ENCODE measurements at places on chromosomes 7 and 10. TPM values are rescaled to one million over a fixed set of nuclear protein-coding genes. Genes with fewer than 3 reads are reported as not detected.

FAM25C gene
- total RNA-seq: not detected

DNA sequence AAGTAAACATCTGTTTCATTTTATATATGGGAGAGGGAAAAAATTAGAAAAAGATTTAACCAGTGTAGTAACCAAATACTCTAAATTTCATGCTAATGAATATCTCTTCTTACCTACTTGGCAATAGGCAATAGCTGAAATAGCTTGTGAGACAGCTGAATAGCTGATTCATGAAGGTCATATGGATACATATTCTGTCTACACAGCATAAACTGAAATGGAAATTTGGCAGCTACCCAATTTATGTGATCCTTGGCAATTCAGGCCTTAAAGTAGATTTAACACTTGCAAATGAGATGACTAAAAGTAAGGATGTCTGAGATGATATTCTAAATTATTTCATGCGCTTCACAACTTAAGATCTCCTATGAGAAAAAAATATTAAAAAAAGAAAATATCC, 261.2 kb upstream of the SEMA3A start:
- H3K36me3 ChIP-seq: no peaks in the 10 kb centered on the region
- no peak for DNase-seq
- H3K27me3 ChIP-seq: no peaks in the 10 kb centered on the region
- no peak overlapping the region for H3K27ac ChIP-seq

- peaks cover 4% of the 10 kb centered on the region for H3K4me1 ChIP-seq
- no peak overlapping the region for H3K4me3 ChIP-seq
- H3K36me3 ChIP-seq: no peaks in the 10 kb centered on the region
- H3K27me3 ChIP-seq: peaks cover 26% of the 10 kb centered on the region
Observed at GRCh38 chr10:4822208-4822607, 3.8 kb upstream of the AKR1E2 start.

- peaks cover 43% of the 10 kb centered on the region for H3K4me1 ChIP-seq
- H3K4me3 ChIP-seq: no peak overlapping the region
- H3K27me3 ChIP-seq: no peaks in the 10 kb centered on the region
- no peaks in the 10 kb centered on the region for H3K36me3 ChIP-seq
- DNase-seq: no peak
- H3K27ac ChIP-seq: no peak overlapping the region
Observed at GRCh38 chr10:119281581-119282071, 74.3 kb downstream of the GRK5 start.

BLOC1S2 gene
- 48.6 TPM for total RNA-seq

GRCh38 chr7:20438694-20439376, 108.1 kb downstream of the ITGB8 start:
- no peak for DNase-seq
- H3K27ac ChIP-seq: no peak overlapping the region
- no peaks in the 10 kb centered on the region for H3K36me3 ChIP-seq
- no peaks in the 10 kb centered on the region for H3K4me1 ChIP-seq

ACTL6B gene
- total RNA-seq: not detected

ZNF398 gene
- 8.7 TPM for total RNA-seq

DNA sequence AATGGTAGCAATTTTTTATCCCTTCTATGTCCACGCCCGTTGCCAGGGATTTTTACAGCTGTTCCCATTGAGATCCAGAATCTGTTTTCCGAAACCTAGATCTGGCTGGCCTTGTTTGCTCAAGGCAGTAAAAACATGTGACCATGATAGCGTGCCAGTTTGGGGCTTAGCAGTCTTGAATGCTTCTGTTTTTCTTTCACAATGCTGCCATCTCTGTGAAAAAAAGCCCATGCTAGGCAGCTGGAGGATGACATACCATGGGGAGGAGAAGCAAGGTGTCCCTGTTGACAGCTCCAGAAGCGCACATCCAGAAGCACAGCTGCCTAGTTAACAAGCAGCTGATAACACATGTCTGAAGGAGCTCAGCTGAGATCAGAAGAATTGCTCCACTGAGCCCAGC, 2.2 kb upstream of the ZNF92 start:
- no peak overlapping the region for H3K4me3 ChIP-seq
- peaks cover 5% of the 10 kb centered on the region for H3K36me3 ChIP-seq
- no peaks in the 10 kb centered on the region for H3K27me3 ChIP-seq
- peaks cover 12% of the 10 kb centered on the region for H3K4me1 ChIP-seq

- DNase-seq: no peak
- no peaks in the 10 kb centered on the region for H3K36me3 ChIP-seq
- H3K4me3 ChIP-seq: no peak overlapping the region
- no peaks in the 10 kb centered on the region for H3K4me1 ChIP-seq
- no peak overlapping the region for H3K27ac ChIP-seq
Observed at GRCh38 chr10:121406823-121407545, 191.3 kb downstream of the FGFR2 start.

SEC61G gene
- total RNA-seq: 172 TPM

BHLHA15 gene
- total RNA-seq: 0.94 TPM

OR2F2 gene
- not detected for total RNA-seq

DNA sequence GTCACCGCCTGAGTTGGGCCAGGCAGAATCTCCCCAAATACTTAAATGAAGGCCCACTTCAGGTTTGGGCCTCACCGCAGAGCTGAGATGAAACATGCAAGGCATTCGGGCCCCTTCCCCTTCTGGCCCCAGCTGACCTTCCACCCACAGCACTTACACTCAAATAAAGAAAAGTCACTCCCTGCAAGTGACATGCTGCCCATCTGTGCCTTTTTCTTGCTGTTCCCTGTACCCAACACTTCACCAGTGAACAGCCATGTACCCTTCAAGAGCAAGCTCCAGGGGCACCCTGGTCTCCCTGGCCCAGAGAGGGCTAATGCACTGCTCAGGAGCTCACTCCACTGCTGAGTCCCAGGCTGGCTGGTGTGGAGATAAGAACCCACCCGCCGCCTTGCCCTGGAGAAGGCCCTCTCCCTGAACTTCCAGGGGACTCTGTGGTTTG, 40.7 kb downstream of the ZCCHC24 start:
- no peaks in the 10 kb centered on the region for H3K27me3 ChIP-seq
- H3K4me3 ChIP-seq: no peak overlapping the region
- H3K36me3 ChIP-seq: no peaks in the 10 kb centered on the region
- H3K27ac ChIP-seq: no peak overlapping the region
- H3K4me1 ChIP-seq: no peaks in the 10 kb centered on the region
- no peak for DNase-seq

DNA sequence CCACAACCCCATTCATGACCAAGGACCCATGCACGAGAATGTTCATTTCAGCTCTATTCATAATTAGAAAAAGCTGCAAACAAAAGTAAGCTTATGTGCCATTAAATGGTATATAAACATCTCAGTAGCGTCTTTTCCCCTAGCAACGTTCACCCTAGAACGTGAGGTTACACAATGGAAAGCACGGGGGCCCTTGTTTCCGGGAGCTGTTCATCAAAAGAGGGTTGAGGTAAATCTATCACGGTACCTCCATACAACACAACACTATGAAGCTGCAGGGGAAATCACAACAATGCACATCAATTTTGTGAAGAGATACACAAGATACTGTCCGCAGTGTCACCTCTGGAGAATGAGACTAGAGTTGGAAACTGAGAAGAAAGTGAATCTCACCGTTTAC, 80.9 kb upstream of the DDC start:
- H3K4me1 ChIP-seq: no peaks in the 10 kb centered on the region
- H3K36me3 ChIP-seq: no peaks in the 10 kb centered on the region
- no peaks in the 10 kb centered on the region for H3K27me3 ChIP-seq
- H3K27ac ChIP-seq: no peak overlapping the region
- H3K4me3 ChIP-seq: no peak overlapping the region
- no peak for DNase-seq

DKK1 gene
- total RNA-seq: not detected

C7orf33 gene
- not detected for total RNA-seq

- H3K36me3 ChIP-seq: no peaks in the 10 kb centered on the region
- peaks cover 7% of the 10 kb centered on the region for H3K4me1 ChIP-seq
- H3K27ac ChIP-seq: no peak overlapping the region
- peaks cover 11% of the 10 kb centered on the region for H3K27me3 ChIP-seq
Observed at GRCh38 chr7:148264933-148265557, 325.5 kb upstream of the C7orf33 start.

ADAMTS14 gene
- total RNA-seq: 0.25 TPM

- H3K27ac ChIP-seq: no peak overlapping the region
- H3K4me3 ChIP-seq: no peak overlapping the region
- H3K36me3 ChIP-seq: peaks cover 51% of the 10 kb centered on the region
Observed at GRCh38 chr10:129495256-129495655, 28.2 kb downstream of the MGMT start.

DNA sequence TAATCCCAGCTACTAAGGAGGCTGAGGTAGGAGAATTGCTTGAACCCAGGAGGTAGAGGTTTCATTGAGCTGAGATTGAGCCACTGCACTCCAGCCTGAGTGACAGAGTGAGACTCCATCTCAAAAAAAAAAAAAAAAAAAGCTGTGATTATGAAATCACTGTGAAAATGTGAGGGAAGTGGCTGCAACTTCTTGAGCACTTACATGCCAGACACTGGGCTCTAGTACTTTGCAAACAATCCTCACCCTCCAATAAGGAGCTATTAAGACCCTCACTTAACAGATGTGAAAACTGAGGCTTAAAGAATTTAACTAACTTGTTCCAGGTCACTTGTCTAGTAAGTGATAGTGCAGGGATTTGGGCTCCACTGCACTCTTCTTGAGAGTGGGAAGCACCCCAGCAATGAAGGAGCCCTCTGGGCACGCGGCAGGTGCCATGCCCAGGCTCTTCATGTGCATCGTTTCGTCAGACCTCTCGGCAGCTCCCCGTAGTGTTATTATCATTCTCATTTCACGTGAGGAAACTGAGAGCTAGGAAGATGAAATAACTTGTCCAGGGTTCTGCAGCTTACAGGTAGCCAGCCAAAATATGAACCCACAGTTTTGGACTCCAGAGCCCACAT, 19.0 kb downstream of the MSRB2 start:
- H3K36me3 ChIP-seq: peaks cover 5% of the 10 kb centered on the region
- H3K4me3 ChIP-seq: no peak overlapping the region
- H3K27ac ChIP-seq: no peak overlapping the region
- no peak for DNase-seq
- H3K27me3 ChIP-seq: no peaks in the 10 kb centered on the region

DNA sequence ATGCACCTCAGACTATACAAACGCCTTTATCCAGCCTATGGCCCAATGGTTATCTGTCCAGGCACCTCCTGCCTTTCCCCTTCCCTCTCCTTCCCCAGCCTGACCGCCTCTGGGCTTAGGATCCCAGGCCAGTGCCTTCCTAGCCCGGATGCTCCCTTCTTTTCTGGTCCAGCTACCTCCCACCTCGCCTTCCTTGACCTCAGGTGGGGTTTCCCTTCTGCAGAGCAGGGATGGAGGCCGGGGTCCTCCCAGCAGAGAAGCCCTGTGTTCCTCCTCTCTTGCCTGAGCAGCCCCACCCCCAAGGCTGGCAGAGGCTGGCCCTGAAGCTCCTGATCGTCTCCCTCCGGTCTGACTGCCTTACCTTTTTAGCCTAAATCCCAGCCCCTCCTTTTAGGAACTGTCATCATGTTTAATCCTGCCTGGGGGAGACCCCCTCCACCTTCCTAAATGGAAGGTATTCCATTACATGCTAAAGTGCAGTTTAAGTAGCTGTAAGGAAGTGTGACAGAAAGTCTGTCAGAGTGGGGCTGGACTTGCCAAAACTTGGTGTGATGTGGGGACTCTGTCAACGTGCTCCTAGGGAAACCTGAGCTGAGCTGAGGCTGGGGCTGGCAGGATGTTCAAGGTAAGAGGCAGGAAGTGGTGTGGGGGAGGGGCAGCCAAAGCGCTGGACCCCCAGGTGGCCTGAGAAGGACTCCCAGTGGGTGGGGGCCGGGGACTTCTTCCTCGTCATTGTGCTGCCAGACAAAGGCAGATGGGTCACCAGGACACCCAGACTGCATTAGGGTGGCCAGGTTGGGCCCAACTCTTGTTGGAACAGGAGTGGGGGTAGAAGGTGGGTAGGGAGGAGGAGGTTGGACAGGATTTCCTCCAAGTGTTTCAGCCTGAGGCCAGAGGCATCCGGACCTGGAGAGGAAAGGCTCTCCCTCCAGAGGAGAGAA, 39.5 kb downstream of the LBX1 start:
- H3K4me3 ChIP-seq: no peak overlapping the region
- no peaks in the 10 kb centered on the region for H3K36me3 ChIP-seq
- H3K27me3 ChIP-seq: peaks cover 4% of the 10 kb centered on the region
- no peak overlapping the region for H3K27ac ChIP-seq
- H3K4me1 ChIP-seq: no peaks in the 10 kb centered on the region

MXI1 gene
- total RNA-seq: 47.9 TPM

SPDYE5 gene
- not detected for total RNA-seq

- no peaks in the 10 kb centered on the region for H3K27me3 ChIP-seq
- no peak overlapping the region for H3K4me3 ChIP-seq
- H3K36me3 ChIP-seq: no peaks in the 10 kb centered on the region
Observed at GRCh38 chr10:103982639-103983038, 15.7 kb downstream of the SLK start.

TMEM229A gene
- not detected for total RNA-seq

GRCh38 chr7:31687024-31687748, at the start of gene PPP1R17:
PPP1R17 (plus strand) TSS chr7:31687215; CDS start chr7:31692442, 5,227 bp downstream.
- H3K4me3 ChIP-seq: no peak within 1 kb of the TSS
- H3K27me3 ChIP-seq: no peaks in the 10 kb centered on the region
- no peak within 1 kb of the TSS for H3K27ac ChIP-seq
- DNase-seq: no peak

GRCh38 chr7:91660734-91661356, 219.7 kb downstream of the MTERF1 start:
- no peak overlapping the region for H3K4me3 ChIP-seq
- no peak overlapping the region for H3K27ac ChIP-seq
- H3K36me3 ChIP-seq: no peaks in the 10 kb centered on the region
- H3K27me3 ChIP-seq: no peaks in the 10 kb centered on the region

DNA sequence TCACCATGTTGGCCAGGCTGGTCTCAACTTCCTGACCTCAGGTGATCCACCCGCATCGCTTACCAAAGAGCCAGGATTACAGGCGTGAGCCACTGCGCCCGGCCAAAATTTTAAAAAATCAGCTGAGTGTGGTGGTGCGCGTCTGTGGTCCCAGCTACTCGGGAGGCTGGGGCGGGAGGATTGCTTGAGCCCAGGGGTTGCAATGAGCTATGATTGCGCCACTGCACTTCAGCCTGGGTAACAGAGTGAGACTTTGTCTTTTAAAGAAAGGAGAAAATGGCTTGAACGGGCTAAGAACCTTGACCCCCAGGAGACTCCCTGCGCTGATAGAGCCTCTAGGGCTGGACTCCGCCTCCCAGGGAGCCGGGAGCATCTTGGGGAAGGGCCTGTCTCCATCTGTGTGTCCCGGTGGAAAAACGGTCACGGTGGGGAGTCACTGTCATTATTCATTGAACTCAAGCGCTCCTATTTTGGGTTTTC, 760 bp upstream of the KCTD7 start:
- H3K27me3 ChIP-seq: no peaks in the 10 kb centered on the region
- H3K36me3 ChIP-seq: no peaks in the 10 kb centered on the region
- peak overlapping the region; percentile 83 for H3K27ac ChIP-seq
- peak overlapping the region; percentile 84 for H3K4me3 ChIP-seq
- peaks cover 34% of the 10 kb centered on the region for H3K4me1 ChIP-seq

OR2A5 gene
- not detected for total RNA-seq

GRCh38 chr10:28769091-28769604, 91.8 kb downstream of the BAMBI start:
- no peak overlapping the region for H3K4me3 ChIP-seq
- peaks cover 9% of the 10 kb centered on the region for H3K27me3 ChIP-seq
- no peak overlapping the region for H3K27ac ChIP-seq
- H3K4me1 ChIP-seq: no peaks in the 10 kb centered on the region
- H3K36me3 ChIP-seq: no peaks in the 10 kb centered on the region

PPP1R17 gene
- not detected for total RNA-seq

TLX1 gene
- not detected for total RNA-seq

- DNase-seq: no peak
- H3K27ac ChIP-seq: no peak overlapping the region
- H3K4me3 ChIP-seq: no peak overlapping the region
- H3K36me3 ChIP-seq: no peaks in the 10 kb centered on the region
- H3K4me1 ChIP-seq: no peaks in the 10 kb centered on the region
- H3K27me3 ChIP-seq: peaks cover 6% of the 10 kb centered on the region
Observed at GRCh38 chr10:10647331-10647730, 370.3 kb upstream of the CELF2 start.

Data from activated CD8-positive, alpha-beta T cell treated with anti-CD3 and anti-CD28 coated beads for 36 hours (primary cell).